T-cell (primary cell): ENCODE measurements at places on chromosomes 7 and 10.

GRCh38 chr10:113226399-113226798, 276.4 kb downstream of the TCF7L2 start:
- DNase-seq: no peak

DNA sequence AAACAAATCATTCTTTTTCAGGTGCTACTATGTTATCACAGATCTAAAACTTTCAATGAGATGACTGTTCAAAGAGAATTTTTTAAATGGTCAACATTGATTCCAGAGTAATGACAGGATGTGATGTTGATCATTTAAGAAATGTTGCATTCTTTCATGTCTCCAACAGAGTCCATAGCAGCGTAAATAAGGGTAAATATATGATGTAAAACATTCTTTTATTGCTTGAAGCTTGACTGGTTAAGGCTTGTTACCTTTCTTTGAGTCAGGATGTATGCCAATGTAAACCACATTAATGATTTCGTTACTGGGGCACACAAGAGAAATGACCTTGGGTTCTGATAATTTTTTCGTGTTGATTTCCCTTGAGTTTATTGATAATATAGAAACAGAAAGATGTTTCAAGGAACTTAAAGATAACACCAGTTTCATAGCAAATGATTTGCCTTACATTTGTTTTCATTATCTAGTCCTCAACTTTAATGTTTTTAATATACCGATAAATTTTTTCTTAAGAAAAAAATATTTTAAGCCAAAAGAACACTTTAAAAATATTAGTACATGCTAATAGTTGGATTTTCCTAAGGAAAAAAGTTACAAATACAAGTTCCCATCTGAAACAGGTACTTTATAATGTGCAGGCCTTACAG, 3.5 kb downstream of the STK17A start:
- no peak for DNase-seq

GRCh38 chr7:53602817-53603418, 567.5 kb downstream of the POM121L12 start:
- DNase-seq: no peak

GRCh38 chr7:139896288-139896687, 67.2 kb downstream of the TBXAS1 start:
- DNase-seq: no peak

GRCh38 chr7:43557831-43558495, 24.9 kb upstream of the STK17A start:
- DNase-seq: no peak

DNA sequence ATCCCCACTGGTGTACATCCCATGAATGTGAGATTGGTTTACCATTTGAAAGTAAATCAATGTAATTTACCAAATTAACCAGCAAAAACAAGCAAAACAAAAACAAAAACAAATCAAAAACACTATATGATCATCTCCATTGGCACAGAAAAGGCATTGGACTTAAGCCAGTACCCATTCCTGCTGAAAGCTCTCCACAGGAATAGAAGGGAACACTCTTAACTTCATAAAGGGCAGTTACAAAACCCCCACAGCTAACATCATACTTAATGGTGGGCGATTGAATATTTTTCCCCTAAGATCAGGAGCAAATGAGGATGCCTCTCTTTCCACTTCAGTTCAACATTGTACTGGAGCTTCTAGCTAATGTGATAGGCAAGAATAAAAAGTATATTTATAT, 34.1 kb downstream of the PRKG1 start:
- no peak for DNase-seq

- DNase-seq: no peak
These were observed 116.6 kb upstream of the GLCCI1 start for GRCh38 chr7:7851991-7852390.

- DNase-seq: no peak
These were observed 358.2 kb upstream of the NPVF start for GRCh38 chr7:25586513-25586912.

DNA sequence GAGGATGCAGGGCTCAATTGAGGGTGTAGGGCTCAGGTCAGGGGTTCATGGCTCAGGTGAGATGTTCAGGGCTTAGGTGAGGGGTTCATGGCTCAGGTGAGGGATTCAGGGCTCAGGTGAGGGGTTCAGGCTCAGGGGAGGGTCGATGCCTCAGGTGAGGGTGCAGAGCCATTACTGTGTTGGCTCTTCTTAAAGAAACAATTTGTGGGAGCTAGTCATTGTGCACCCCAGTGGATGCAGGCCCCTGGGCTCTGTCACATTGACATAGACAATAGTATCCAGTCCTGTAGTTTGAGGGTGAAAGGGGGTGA, 86.7 kb downstream of the ADCY1 start:
- no peak for DNase-seq

DNA sequence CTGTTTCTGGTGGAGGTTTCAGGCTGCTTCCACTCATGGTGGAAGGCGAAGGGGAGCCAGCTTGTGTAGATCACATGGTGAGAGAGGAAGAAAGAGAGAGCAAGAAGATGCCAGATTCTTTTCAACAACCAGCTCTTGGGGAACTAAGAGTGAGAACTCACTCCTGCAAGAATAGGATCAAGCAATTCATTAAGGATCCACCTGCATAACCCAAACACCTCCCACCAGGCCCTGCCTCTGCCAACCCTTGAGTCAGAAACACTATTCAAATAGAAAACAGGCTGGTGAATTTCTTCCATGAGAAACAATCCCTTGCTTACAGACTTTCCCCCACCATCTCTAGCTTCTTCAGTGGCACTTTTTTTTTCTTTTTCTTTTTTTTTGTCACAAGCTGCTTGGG, 317.2 kb downstream of the GPR158 start:
- DNase-seq: no peak
